ENCODE measurements at places on chromosomes 4 and X. TPM values are rescaled to one million over a fixed set of nuclear protein-coding genes. Genes with fewer than 3 reads are reported as not detected.
A peak's percentile ranks its signal among the peaks of the same experiment; 100 is the strongest.

The RENBP gene
- polyA plus RNA-seq = 28.0 TPM

The TMSB15C gene
- 1.4 TPM for polyA plus RNA-seq

The EIF2S3 gene
- polyA plus RNA-seq = 126 TPM

The THOC2 gene
- polyA plus RNA-seq = 34.7 TPM

The PCSK1N gene
- polyA plus RNA-seq = not detected

The ZBTB49 gene
- polyA plus RNA-seq = 7.0 TPM

The TMSB15A gene
- polyA plus RNA-seq = not detected

- no peak overlapping the region for H3K27ac ChIP-seq
- DNase-seq = no peak
- no peaks in the 10 kb centered on the region for H3K27me3 ChIP-seq
Measured at GRCh38 chr4:123259676-123260646, 136.6 kb upstream of the SPRY1 start.

GRCh38 chr4:88672987-88673386, 24.6 kb downstream of the NAP1L5 start:
- no peaks in the 10 kb centered on the region for H3K4me1 ChIP-seq
- H3K27ac ChIP-seq = no peak overlapping the region
- H3K4me3 ChIP-seq = no peak overlapping the region
- no peaks in the 10 kb centered on the region for H3K27me3 ChIP-seq
- DNase-seq = peak; percentile 5

- H3K36me3 ChIP-seq = no peaks in the 10 kb centered on the region
- no peaks in the 10 kb centered on the region for H3K4me1 ChIP-seq
- no peak overlapping the region for H3K27ac ChIP-seq
- no peak for DNase-seq
Measured at GRCh38 chr4:2069161-2069971, 10.2 kb downstream of the NAT8L start.

- peaks cover 30% of the 10 kb centered on the region for H3K27me3 ChIP-seq
- no peak for DNase-seq
- H3K27ac ChIP-seq = no peak overlapping the region
Measured at GRCh38 chr4:44446801-44447562, 1.6 kb downstream of the KCTD8 start.

DNA sequence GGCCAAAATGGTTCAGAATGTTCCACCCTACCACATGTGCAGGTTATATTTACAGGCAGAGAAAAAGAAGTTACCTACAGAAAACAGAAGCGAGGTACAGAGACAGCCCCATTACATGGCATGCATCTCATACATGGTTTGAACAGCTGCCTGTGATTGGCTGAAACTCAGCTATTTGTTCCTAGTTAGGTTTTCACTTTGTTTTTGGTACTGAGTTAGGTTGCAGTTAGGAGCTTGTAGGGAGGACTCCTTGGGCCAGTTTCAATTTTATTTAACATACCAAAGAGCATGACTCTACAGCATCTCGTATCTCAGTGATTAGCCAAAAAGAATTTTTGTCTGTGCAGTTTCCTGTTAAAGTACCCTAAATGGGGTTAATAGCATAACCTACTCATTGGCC, 392.0 kb downstream of the MAPK10 start:
- no peak overlapping the region for H3K4me3 ChIP-seq
- no peak for DNase-seq
- H3K27ac ChIP-seq = no peak overlapping the region
- peaks cover 6% of the 10 kb centered on the region for H3K4me1 ChIP-seq
- peaks cover 6% of the 10 kb centered on the region for H3K36me3 ChIP-seq

GRCh38 chrX:20487227-20487626, 220.5 kb upstream of the RPS6KA3 start:
- DNase-seq = no peak
- no peaks in the 10 kb centered on the region for H3K27me3 ChIP-seq
- H3K4me1 ChIP-seq = no peaks in the 10 kb centered on the region
- no peaks in the 10 kb centered on the region for H3K36me3 ChIP-seq

DNA sequence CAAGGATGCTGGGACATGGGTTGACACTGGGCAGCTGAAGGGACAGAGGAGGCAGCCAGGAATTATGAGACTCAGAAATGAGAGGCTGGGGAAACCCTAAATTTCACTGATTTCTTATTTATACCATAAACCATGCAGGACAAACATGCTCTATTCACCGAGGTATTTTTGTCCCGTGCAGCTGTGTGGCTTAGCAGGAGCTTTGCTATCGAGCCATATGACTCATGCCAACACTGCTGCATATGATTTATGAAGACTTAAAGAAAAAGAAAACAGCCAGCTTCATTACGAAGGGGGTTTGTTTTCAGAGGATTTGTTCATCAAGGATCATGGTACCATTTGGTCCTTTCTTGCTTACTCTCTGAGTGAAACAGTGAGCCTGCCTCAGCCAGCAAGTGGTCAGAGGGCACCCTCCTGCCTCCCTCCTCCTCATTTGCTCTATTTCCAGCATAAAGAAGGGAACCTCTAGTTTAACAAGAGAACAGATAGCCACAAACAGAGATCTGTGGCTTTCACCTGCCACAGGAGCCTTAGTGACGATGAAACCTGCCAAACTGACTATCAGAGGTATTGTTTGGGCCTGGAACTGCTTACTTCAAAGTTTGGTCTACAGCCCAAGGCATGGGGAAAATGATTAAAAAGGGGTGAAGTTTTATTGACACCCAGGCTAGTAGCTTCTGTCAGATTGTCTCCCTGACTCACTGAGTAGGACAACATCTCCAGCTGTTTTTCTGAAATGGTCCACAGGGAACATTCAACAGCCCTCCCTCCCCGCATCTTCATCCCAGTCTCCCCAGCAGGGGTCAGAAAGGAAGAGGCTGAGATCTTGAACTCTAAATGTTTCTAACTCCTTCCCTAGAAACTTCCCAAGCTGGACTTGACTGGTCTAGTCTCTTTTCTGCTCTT, 80.1 kb upstream of the MAML3 start:
- peak overlapping the region; percentile 22 for H3K27ac ChIP-seq
- peaks cover 5% of the 10 kb centered on the region for H3K27me3 ChIP-seq
- no peak for DNase-seq
- H3K4me3 ChIP-seq = no peak overlapping the region
- H3K4me1 ChIP-seq = peaks cover 34% of the 10 kb centered on the region
- H3K36me3 ChIP-seq = no peaks in the 10 kb centered on the region

DNA sequence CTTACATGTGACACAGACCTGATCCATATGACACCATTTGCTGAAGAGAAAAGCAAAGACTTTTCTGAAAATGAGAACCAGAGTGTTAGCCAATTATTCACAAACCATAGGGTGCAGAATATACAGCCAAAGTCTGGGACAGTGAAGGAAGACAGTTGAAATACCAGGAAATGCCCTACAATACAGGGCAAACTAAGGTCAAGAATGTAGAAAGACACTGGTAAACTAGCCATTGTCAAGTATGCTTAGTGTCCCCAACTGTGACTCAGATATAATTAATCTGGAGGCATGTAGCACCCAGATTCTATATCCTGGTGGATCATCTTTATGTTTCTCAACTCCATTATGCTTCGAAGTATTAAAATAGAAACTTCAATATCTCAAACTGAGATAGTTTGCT, 200.9 kb upstream of the FSTL5 start:
- no peak overlapping the region for H3K27ac ChIP-seq
- H3K4me1 ChIP-seq = no peaks in the 10 kb centered on the region
- H3K36me3 ChIP-seq = no peaks in the 10 kb centered on the region
- H3K27me3 ChIP-seq = no peaks in the 10 kb centered on the region
- no peak for DNase-seq
- no peak overlapping the region for H3K4me3 ChIP-seq

- no peaks in the 10 kb centered on the region for H3K36me3 ChIP-seq
- no peak for DNase-seq
- no peaks in the 10 kb centered on the region for H3K4me1 ChIP-seq
- no peaks in the 10 kb centered on the region for H3K27me3 ChIP-seq
- H3K27ac ChIP-seq = no peak overlapping the region
Measured at GRCh38 chr4:38896940-38897339, 29.3 kb downstream of the FAM114A1 start.

DNA sequence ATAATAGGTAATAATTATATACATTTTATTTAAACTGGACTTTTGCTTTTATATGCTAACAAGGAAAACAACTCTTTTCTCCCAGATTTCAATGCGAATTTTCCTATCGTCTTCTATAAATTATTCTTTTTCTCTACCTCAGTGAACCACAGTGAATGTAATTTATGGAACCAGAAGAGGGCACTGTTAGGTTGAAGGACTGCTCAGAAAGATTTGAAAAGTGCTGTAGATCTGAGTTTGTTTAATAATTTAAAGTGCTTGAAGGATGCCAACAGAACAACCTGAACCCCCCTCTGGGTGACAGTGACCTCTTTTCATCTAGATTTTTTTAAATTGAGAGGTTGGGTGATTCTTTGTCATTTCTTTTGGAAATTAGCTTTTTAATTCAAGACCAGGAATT, 54.9 kb downstream of the PHOX2B start:
- no peak overlapping the region for H3K27ac ChIP-seq
- DNase-seq = no peak
- peaks cover 2% of the 10 kb centered on the region for H3K27me3 ChIP-seq
- no peak overlapping the region for H3K4me3 ChIP-seq
- H3K4me1 ChIP-seq = no peaks in the 10 kb centered on the region
- no peaks in the 10 kb centered on the region for H3K36me3 ChIP-seq

Measured in B cell (primary cell).